Activated CD4-positive, alpha-beta T cell treated with anti-CD3 and anti-CD28 coated beads for 36 hours (primary cell): ENCODE measurements at places on chromosomes 6 and 20. TPM values are rescaled to one million over a fixed set of nuclear protein-coding genes. Genes with fewer than 3 reads are reported as not detected.
A peak's percentile ranks its signal among the peaks of the same experiment; 100 is the strongest.

DNA sequence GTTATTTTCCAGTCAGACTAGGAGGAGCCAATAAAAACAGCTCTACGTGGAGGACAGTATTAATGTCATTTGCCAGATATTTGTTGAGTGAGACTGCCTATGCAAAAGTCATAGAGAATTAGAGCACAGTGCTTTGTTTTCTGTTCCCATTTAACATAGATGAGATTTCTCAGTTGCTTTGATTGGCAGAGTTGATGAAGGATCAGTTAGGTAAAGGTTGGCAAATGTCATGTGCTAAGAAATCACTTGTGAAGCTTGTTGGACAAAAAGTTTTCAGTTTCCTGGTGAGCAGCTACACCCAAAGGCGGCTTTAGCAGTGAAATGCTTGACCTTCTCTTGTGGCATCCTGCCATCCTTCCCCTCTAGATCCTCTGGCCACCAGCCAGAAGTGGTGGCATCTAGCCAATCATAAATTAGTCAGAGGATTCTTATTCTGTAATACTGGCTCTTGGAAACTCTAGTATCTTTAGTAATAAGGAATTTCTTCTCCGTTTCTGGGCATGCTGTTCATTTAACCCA, 37.0 kb downstream of the BCKDHB start:
- no peak for DNase-seq
- no peaks in the 10 kb centered on the region for H3K27me3 ChIP-seq
- no peak overlapping the region for H3K27ac ChIP-seq
- no peak overlapping the region for H3K4me3 ChIP-seq

DNA sequence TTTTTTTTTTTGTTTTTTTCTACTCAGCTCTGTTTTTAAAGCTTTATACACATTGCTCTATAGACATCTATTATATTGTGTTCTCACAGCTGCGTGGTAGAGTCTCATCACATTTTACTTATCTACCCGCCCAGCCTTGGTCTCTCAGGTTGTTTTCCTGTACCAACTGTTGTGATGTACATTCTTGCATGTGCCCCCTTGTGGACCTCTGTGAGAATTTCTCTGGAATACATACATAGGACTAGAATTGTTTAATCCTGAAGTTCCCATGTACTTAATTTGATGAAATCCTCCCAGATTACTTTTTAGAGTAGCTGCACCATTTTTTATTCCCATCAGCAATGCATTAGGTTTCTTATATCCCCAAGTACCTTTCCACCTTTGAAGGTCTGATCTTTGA, 40.4 kb upstream of the TINAG start:
- H3K4me1 ChIP-seq: no peaks in the 10 kb centered on the region
- H3K4me3 ChIP-seq: no peak overlapping the region
- no peaks in the 10 kb centered on the region for H3K36me3 ChIP-seq

- peaks cover 5% of the 10 kb centered on the region for H3K4me1 ChIP-seq
- no peaks in the 10 kb centered on the region for H3K36me3 ChIP-seq
- DNase-seq: no peak
- H3K27ac ChIP-seq: no peak overlapping the region
Observed at GRCh38 chr20:31833931-31834521, 11.4 kb downstream of the FOXS1 start.

- DNase-seq: peak; percentile 11
- no peak overlapping the region for H3K27ac ChIP-seq
- H3K4me1 ChIP-seq: peaks cover 6% of the 10 kb centered on the region
- no peaks in the 10 kb centered on the region for H3K36me3 ChIP-seq
- H3K27me3 ChIP-seq: peaks cover 19% of the 10 kb centered on the region
Observed at GRCh38 chr20:1499528-1500420, 8.6 kb upstream of the SIRPB2 start.

DNA sequence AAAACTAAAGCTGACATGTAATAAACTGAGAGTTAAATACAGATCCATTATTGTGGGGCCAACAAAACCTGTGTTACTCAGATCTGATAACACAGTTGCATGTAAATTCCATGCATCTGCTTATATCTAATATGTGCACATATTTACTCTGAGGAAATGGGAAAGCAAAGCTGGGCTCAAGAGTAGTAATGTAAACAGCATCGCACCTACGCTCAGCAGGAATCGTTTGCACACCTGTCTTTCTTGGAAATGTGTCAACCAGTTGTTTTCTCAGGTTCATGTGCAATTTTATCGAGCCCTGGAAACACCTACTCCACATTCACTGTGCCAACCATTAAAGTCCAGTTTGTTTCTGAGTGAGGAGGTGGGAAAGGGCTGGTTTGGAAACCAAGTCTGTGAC, 80.3 kb upstream of the CNKSR3 start:
- no peak for DNase-seq
- H3K4me1 ChIP-seq: no peaks in the 10 kb centered on the region
- no peaks in the 10 kb centered on the region for H3K36me3 ChIP-seq
- no peak overlapping the region for H3K4me3 ChIP-seq
- H3K27ac ChIP-seq: no peak overlapping the region
- no peaks in the 10 kb centered on the region for H3K27me3 ChIP-seq

GRCh38 chr6:381742-382461, 9.7 kb upstream of the IRF4 start:
- H3K4me3 ChIP-seq: no peak overlapping the region
- DNase-seq: no peak
- no peaks in the 10 kb centered on the region for H3K36me3 ChIP-seq
- peaks cover 5% of the 10 kb centered on the region for H3K4me1 ChIP-seq
- H3K27ac ChIP-seq: no peak overlapping the region
- H3K27me3 ChIP-seq: peaks cover 22% of the 10 kb centered on the region

DNA sequence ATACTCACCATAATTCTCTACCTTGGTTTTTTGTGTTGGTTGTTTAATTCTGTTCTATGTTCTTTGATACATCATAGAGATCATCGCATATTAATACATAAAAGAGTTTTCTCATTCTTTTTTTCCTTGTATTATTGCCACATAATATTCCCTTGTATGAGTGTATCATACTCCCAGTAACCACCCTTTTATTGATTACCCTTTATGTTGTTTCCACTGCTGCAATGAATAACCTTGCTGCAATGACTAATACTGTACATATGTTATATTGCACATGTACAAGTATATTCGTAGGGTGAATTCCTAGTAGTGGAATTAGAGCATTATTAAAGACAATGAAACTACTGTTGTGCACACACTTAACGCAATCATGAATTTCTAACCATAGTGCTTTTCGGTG, 9.1 kb upstream of the SF3B5 start:
- DNase-seq: no peak
- peaks cover 8% of the 10 kb centered on the region for H3K4me1 ChIP-seq
- H3K27ac ChIP-seq: no peak overlapping the region
- no peak overlapping the region for H3K4me3 ChIP-seq

- DNase-seq: no peak
- no peaks in the 10 kb centered on the region for H3K36me3 ChIP-seq
- H3K27ac ChIP-seq: no peak overlapping the region
- H3K4me1 ChIP-seq: no peaks in the 10 kb centered on the region
- peaks cover 59% of the 10 kb centered on the region for H3K27me3 ChIP-seq
Observed at GRCh38 chr20:9515741-9516233, 1.4 kb downstream of the LAMP5 start.

DNA sequence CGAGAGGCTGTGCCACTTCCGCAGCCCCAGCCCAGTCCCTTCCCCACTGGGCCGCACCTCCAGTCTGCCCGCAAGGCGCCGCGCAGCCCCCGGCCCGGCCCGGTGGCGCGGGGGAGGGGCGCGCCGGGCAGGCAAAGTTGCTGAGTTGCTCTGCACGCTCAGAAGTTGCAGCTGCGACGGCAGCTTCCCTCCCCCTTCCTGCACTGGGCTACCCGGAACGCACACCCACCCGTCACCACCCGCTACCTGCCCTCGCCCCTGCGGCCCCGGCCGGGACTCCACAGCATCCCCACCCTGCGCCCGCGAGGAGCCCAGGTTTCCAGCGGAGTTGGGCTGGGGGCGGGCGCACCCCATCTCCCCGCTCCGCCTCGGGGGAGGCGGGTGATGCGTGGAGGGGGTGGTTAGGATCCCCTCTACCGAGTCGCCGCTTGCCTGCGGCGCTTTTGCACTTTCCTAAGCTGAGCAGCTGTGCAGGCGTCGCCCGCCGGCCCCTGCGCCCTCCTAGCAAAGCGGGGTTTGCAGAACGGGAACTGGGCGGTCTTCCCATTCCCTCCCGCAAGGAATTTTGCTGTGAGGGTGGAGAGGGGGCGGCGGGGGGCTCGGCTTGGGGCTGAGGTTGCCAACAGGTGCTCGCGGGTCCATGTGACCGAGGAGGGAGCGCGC, 55.9 kb upstream of the RREB1 start:
- DNase-seq: peak; percentile 60
- H3K4me3 ChIP-seq: no peak overlapping the region
- peaks cover 6% of the 10 kb centered on the region for H3K4me1 ChIP-seq
- H3K27ac ChIP-seq: no peak overlapping the region

DNA sequence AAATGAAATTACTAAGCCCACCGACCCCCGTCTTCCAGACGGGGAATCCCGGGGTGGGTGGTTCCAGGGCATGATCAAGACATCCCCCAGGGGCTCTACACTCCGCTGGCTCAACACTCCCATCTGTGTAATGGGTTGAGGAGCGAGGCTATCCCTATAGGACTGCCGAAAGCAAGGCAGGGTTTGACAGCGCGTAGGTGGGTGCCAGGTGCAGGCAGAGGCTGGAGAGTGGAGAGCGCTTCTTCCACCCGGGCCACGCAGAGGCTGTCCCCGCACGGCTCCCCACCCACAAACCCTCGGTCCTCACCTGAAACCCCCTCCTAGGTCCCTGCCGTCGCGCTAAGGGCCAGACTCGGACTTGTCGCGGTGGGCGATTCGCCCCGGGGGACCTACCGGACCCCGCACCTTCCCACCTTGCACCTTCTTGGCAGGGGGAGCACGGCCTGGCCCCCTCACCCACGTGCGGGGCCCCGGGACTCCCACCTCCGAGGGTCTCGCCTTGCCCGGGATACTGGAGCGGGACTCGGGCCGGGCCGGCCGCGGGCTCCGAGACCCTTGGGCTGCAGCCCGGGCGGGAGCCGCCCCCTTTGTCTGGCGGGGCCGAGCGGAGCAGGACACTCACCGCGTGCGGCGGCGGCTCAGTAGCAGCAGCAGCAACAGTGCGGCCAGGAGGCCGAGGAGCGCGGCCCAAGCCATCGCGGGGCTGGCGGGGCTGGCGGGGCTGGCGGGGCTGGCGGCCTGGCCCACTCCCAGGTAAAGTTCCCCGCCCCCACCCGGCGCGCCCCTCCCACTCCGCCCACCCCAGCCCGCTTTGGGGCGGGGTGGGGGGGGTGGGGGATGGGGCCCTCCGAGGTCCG, at the start of gene PTGIS:
PTGIS (minus strand) TSS at position 717 of the 857 bp plus-strand sequence; CDS start at position 696, 21 bp downstream.
- no peak within 1 kb of the TSS for H3K4me3 ChIP-seq
- H3K27me3 ChIP-seq: peaks cover 45% of the 10 kb centered on the region
- H3K4me1 ChIP-seq: peaks cover 9% of the 10 kb centered on the region
- DNase-seq: no peak

DNA sequence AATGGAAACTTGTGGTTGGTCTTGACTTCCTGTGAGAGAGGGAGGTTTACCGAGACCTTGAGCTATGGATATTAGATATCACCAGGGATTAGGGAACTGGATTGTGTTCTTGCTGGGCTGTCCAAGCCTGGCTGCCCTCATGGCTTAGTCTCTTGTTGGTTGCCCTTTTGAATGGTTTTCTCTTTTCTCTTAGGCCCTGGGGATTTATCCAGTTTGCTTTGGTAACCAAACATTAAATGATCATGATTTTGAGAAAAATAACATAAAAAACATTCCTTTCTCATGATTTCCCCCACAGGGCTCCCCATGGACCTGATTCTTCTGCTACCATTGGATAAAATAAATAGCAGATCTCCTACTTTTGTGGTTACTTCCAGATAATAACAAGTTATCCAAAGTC, 306.4 kb upstream of the RNF217 start:
- no peak overlapping the region for H3K27ac ChIP-seq
- H3K27me3 ChIP-seq: no peaks in the 10 kb centered on the region
- no peaks in the 10 kb centered on the region for H3K36me3 ChIP-seq
- no peak for DNase-seq

DNA sequence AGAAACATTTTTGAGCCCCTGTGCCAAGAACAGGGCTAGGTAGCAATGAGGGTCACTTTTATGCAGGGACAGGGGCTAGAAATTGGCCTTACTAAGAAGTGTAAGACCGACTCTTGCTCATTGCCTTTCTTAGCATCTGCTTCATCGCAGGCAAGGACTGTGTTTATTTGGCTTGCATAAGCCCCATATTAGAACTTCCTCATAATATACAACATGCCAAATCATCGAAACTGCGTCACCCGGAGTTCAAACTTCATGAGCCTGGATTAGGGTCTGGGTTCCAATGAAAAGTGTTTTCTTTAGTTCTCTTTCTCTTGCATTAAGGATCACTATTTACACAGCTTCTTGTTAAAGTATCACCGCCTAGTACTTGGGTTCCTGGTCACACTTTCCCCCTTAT, 977 bp upstream of the SMAP1 start:
- peak overlapping the region; percentile 94 for H3K27ac ChIP-seq
- peaks cover 42% of the 10 kb centered on the region for H3K4me1 ChIP-seq
- DNase-seq: no peak
- no peaks in the 10 kb centered on the region for H3K27me3 ChIP-seq
- H3K36me3 ChIP-seq: peaks cover 7% of the 10 kb centered on the region

DNA sequence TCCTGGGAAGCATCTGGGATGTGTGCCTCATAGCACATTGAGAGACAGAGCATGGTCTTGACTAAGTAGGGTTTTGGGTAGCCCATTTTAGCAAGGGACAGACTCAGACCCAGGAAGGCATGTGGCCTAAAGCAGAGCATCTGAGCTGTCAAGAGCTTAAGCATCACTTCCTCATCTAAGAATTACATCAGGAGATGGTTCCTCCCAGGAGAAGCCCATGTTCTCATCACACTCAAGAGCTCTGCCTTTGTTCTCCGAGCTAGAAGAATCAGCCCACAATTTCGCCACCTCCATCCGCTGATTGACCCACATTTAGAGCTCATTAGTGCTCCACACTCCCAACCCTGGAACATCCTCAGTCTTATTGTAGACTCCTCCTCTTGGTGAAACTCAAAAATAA, 68.3 kb downstream of the NPEPL1 start:
- H3K36me3 ChIP-seq: no peaks in the 10 kb centered on the region
- peaks cover 26% of the 10 kb centered on the region for H3K27me3 ChIP-seq
- DNase-seq: no peak

DNA sequence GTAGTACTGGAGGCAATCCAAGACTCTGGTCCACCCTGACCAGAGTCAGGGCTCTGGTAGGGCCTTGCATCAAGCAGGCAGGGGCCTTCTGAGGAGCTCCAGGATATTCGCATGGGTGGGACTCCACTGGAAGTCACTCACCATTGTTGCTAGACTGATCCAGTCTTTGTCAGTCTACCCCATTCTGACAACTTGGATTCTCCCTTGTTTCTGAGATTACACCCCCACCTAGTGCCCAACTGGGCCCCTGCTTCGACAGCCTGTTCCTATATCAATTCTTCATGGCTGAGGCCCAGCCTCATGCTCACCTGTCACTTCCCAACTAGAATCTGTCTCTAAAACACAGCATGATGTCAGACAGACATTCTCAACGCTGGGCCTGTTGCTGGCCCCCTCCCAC, 5.2 kb downstream of the SLC35D3 start:
- no peak overlapping the region for H3K4me3 ChIP-seq
- peaks cover 33% of the 10 kb centered on the region for H3K27me3 ChIP-seq
- peaks cover 9% of the 10 kb centered on the region for H3K4me1 ChIP-seq
- peak; percentile 50 for DNase-seq

GSTA1 gene
- total RNA-seq: not detected

DCDC2 gene
- total RNA-seq: not detected

ABHD16B gene
- 0.16 TPM for total RNA-seq

SYCP2L gene
- not detected for total RNA-seq
